ENCODE measurements at places on chromosomes 11 and 22. TPM values are rescaled to one million over a fixed set of nuclear protein-coding genes. Genes with fewer than 3 reads are reported as not detected.

GRCh38 chr11:9573775-9574621 is 528 bp downstream of the WEE1 start:
- peak overlapping the region; percentile 53 for H3K4me3 ChIP-seq
- peaks cover 22% of the 10 kb centered on the region for H3K4me1 ChIP-seq
- peak overlapping the region; percentile 95 for H3K27ac ChIP-seq
- H3K36me3 ChIP-seq = no peaks in the 10 kb centered on the region

DNA sequence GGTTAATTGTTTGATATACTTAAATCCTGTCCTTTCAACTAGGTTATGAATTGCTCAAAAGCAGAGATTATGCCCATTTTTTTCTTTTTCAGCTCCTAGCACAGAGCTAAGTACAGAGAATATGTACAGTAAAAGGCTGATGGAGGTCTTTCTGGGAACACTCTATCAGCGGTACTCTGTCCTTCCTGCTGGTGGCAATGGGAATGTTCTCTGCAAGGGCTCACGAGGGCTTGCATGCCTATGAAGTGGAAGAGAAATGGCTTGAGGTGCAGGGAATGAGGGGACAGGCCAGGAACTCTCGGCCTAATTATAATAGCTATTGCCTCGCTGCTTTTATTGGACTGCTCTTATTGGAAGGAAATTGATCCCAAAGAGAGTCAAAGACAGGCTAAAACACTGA is 83.7 kb upstream of the RAB1B start:
- no peaks in the 10 kb centered on the region for H3K36me3 ChIP-seq
- DNase-seq = no peak
- H3K27ac ChIP-seq = no peak overlapping the region
- no peak overlapping the region for H3K4me3 ChIP-seq
- H3K4me1 ChIP-seq = peaks cover 3% of the 10 kb centered on the region
- no peaks in the 10 kb centered on the region for H3K27me3 ChIP-seq

HTR3B gene
- total RNA-seq = not detected

GRCh38 chr11:6397156-6397555 is 6.9 kb downstream of the SMPD1 start:
- no peak overlapping the region for H3K4me3 ChIP-seq
- no peaks in the 10 kb centered on the region for H3K4me1 ChIP-seq
- no peak for DNase-seq
- no peaks in the 10 kb centered on the region for H3K27me3 ChIP-seq
- no peak overlapping the region for H3K27ac ChIP-seq
- H3K36me3 ChIP-seq = peaks cover 89% of the 10 kb centered on the region

- no peaks in the 10 kb centered on the region for H3K27me3 ChIP-seq
- H3K36me3 ChIP-seq = no peaks in the 10 kb centered on the region
- no peak for DNase-seq
- no peaks in the 10 kb centered on the region for H3K4me1 ChIP-seq
Measured at GRCh38 chr22:39926753-39927152, 25.9 kb downstream of the GRAP2 start.

DNA sequence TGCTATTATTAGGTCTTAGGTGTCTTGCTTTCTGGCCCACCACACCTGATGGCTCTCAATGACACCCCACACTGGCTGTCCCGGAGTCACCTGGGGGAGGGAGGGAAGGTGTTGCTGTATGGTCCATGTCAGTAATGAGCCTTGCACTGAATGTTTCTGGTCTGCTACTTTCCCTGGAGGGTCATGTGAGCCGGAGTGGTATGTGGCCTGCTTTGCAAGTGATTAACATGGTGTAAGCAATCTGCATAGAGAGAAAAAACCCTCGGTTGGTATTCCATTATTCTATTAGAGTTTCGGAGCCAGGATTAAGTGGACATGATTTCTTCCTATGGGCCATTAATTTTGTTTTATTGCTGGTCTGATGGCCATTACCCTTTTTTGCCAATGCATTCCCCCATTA is 63.9 kb downstream of the PKNOX2 start:
- no peaks in the 10 kb centered on the region for H3K36me3 ChIP-seq
- no peak overlapping the region for H3K4me3 ChIP-seq
- H3K4me1 ChIP-seq = peaks cover 34% of the 10 kb centered on the region
- no peak for DNase-seq
- H3K27ac ChIP-seq = no peak overlapping the region

DNA sequence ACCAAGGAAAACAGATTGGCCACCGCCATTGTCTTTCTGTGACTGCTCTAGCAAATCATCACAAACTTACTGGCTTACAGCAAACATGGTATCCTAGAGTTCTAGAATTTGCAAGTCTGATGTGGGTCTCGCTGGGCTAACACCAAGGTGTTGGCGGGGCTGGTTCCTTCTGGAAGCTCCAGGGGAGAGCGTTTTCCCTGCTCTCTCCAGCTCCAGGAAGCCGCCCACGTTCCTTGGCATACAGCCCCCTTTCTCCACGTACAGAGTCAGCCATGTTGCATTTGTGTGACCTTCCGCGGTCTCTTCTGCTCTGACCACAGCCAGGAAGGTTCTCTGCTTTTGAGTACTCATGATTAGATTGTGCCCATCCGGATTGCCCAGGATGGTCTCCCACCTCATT is 27.5 kb downstream of the TBC1D22A start:
- DNase-seq = no peak
- peak overlapping the region; percentile 9 for H3K27ac ChIP-seq
- H3K4me1 ChIP-seq = peaks cover 7% of the 10 kb centered on the region

DNA sequence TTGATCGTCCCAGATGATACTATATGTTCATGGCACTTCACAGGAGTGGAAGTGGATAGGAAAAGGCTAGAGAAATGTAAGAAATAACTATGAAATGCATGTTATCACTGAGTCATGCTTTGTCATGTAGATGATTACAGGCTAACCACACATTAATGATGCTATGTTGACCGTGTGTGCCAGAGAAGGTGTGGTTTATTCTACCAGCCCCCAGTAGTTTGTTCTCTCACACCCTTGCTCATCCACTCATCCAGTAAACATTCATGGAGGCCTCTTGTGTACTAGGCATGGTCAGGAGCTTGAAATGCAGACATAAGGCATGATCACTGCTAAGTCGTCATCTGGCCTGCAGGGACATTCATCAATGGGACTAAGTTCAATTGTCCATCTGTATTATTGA is 153.0 kb upstream of the PITPNB start:
- no peak overlapping the region for H3K4me3 ChIP-seq
- H3K36me3 ChIP-seq = no peaks in the 10 kb centered on the region
- peaks cover 13% of the 10 kb centered on the region for H3K4me1 ChIP-seq
- no peaks in the 10 kb centered on the region for H3K27me3 ChIP-seq

- no peak overlapping the region for H3K4me3 ChIP-seq
- no peak overlapping the region for H3K27ac ChIP-seq
- peaks cover 18% of the 10 kb centered on the region for H3K27me3 ChIP-seq
Measured at GRCh38 chr11:1438261-1438966, 48.2 kb downstream of the MOB2 start.

GRCh38 chr11:7872890-7873289 is 58.2 kb downstream of the OR10A6 start:
- DNase-seq = no peak
- H3K36me3 ChIP-seq = no peaks in the 10 kb centered on the region
- H3K4me1 ChIP-seq = no peaks in the 10 kb centered on the region
- no peak overlapping the region for H3K4me3 ChIP-seq
- H3K27me3 ChIP-seq = no peaks in the 10 kb centered on the region

GRCh38 chr11:61120099-61120705 is 17.9 kb downstream of the CD5 start:
- H3K27me3 ChIP-seq = no peaks in the 10 kb centered on the region
- H3K4me1 ChIP-seq = no peaks in the 10 kb centered on the region
- no peak overlapping the region for H3K27ac ChIP-seq
- no peak for DNase-seq
- no peak overlapping the region for H3K4me3 ChIP-seq

DNA sequence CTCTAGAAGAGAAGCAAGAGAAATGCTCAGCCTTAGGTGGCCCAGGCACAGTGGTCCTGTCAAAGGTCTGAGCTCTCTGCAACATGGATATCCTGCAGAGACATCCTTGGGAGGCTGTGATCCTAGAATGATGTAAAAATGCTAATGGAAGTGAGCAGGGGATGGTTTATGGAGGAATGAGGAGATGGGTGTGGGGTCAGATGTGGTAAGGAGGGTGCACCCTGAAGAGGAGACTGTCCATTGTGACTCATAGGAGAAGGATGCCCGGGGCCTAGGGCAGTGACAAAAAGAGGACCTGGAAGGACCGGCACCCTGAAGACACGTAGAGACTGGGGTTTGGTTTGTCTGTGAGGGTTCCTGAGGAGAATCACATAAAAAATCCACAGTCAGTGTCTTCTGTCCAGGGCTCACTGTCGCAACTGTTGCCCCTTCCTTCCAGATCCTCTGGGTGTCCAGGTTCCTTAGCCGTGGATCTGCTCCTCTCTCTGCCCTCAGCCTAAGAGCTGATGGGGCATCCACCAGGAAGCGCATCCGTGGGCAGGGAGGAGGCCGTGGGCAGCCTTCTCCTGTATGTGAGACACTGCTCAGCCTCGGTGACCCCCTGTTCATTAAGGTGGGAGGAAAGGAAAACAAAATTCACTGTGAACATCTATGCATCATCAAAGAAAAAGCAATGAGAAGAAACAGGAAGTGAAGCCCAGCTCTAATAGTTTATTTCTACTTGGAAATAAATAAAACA is 110.7 kb downstream of the VPREB1 start:
- H3K4me3 ChIP-seq = no peak overlapping the region
- H3K4me1 ChIP-seq = no peaks in the 10 kb centered on the region
- H3K27me3 ChIP-seq = peaks cover 9% of the 10 kb centered on the region

- DNase-seq = no peak
- peaks cover 2% of the 10 kb centered on the region for H3K4me1 ChIP-seq
- H3K4me3 ChIP-seq = no peak overlapping the region
- H3K27ac ChIP-seq = no peak overlapping the region
- no peaks in the 10 kb centered on the region for H3K36me3 ChIP-seq
- H3K27me3 ChIP-seq = no peaks in the 10 kb centered on the region
Measured at GRCh38 chr11:61711498-61711897, 31.3 kb downstream of the DAGLA start.

DNA sequence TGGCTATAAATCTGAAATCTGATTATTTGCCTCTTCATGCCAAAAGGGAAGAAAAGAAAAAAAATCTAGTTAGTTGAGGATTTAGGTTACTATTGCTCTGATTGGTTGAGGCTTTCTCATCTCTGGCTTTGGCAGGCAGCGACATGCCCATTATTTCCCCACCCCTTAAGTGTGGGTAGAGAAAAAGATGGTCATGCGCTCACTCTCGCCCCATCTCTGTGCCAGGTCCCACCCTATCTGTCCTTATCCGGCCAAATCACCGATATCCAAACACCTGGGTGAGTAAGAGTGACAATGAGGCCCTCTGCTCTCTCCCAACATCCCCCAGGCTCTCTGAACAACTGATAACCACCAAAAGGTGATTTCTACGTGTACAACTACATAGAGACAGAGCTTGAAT is 31.2 kb upstream of the SNX19 start:
- no peak overlapping the region for H3K4me3 ChIP-seq
- no peaks in the 10 kb centered on the region for H3K4me1 ChIP-seq
- no peak overlapping the region for H3K27ac ChIP-seq

GRCh38 chr11:128214263-128214662 is 373.1 kb downstream of the ETS1 start:
- H3K27me3 ChIP-seq = no peaks in the 10 kb centered on the region
- DNase-seq = no peak
- no peak overlapping the region for H3K27ac ChIP-seq
- H3K4me1 ChIP-seq = peaks cover 2% of the 10 kb centered on the region
- H3K4me3 ChIP-seq = no peak overlapping the region

DNA sequence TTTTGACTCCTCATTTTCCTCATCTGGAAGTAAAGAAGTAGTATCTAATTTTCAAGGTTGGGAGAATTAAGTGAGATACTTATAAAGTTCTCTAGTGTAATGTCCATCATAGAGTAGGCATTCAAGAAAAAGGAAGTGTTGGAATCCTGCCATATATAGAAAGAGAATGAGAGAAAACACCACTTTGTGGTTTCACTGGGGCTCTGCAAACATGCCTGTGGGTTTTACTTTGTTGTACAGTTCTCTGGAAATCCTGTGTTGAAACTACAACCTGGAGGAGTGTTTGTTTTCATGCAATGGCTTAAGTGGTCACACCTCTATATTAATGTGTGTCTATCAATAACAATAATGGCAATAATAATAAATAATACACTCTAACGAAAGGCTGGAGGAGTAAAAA is 741.7 kb downstream of the NELL1 start:
- no peak for DNase-seq
- no peaks in the 10 kb centered on the region for H3K4me1 ChIP-seq
- H3K4me3 ChIP-seq = no peak overlapping the region
- H3K36me3 ChIP-seq = no peaks in the 10 kb centered on the region

DNA sequence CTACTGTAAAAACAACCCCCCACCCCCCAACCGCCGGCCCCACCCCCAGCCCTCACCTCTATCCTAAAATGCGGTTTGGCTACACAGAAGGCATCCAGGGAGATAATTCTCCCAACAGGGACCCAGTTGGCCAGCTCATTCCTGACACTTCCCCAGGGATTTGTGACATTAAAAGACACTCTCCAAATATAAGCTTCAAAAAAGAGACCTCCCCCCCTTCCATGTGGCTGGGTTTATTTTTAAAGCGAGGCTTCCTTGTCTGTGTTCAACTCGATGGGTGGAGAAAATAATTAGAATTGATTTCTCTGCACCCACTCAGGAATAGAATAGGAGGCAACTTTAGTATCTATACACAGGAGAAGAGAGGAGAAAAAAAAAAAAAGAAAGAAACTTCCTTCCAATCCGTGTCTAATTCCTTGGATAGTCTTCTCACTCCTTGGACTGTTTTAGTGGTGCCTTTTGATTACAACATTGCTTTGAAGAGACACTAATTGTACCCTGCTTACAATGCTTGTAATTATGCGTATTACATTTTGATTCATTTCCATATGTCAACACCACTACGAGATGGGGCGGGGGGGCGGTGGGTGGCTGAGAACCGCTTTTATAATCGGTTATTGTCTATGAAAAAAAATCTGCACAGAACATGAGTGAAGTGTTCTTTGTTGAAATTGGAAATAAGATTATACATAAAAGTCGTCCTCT is 500.4 kb downstream of the MIAT start:
- no peaks in the 10 kb centered on the region for H3K27me3 ChIP-seq
- H3K36me3 ChIP-seq = no peaks in the 10 kb centered on the region
- H3K4me3 ChIP-seq = no peak overlapping the region
- no peaks in the 10 kb centered on the region for H3K4me1 ChIP-seq

CATSPER1 gene
- total RNA-seq = 0.87 TPM

RAB3IL1 gene
- total RNA-seq = 62.9 TPM

- no peaks in the 10 kb centered on the region for H3K27me3 ChIP-seq
- no peak for DNase-seq
- no peaks in the 10 kb centered on the region for H3K36me3 ChIP-seq
- no peaks in the 10 kb centered on the region for H3K4me1 ChIP-seq
Measured at GRCh38 chr11:2526808-2527381, 82.1 kb downstream of the KCNQ1 start.

DNA sequence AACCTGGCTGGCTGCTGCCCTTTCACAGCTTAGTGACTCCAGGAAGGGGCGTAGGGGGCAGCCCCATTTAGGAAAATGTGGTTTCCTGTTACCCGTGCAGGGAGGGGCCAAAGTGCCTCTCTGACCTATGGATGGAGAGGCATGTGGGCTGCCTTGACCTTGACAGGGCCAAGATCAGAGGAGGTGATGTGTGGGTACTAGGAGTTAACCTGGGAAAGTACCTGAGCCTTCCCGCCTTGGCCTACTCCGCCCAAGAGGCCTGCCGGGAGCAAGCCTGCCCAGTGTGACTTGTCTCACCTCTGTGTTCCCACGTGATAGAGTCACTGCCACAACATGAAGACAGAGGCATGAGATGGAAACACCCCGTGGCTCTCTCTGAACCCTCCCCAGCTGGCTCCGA is 33.4 kb downstream of the GRAMD4 start:
- no peaks in the 10 kb centered on the region for H3K27me3 ChIP-seq
- H3K4me1 ChIP-seq = peaks cover 23% of the 10 kb centered on the region
- no peak overlapping the region for H3K4me3 ChIP-seq
- DNase-seq = no peak
- H3K27ac ChIP-seq = no peak overlapping the region
- peaks cover 9% of the 10 kb centered on the region for H3K36me3 ChIP-seq

SGSM1 gene
- 0.98 TPM for total RNA-seq

PAFAH1B2 gene
- total RNA-seq = 125 TPM

Data from tibial nerve (tissue), 4 donors.